ENCODE measurements at places on chromosomes 12 and 14.

DNA sequence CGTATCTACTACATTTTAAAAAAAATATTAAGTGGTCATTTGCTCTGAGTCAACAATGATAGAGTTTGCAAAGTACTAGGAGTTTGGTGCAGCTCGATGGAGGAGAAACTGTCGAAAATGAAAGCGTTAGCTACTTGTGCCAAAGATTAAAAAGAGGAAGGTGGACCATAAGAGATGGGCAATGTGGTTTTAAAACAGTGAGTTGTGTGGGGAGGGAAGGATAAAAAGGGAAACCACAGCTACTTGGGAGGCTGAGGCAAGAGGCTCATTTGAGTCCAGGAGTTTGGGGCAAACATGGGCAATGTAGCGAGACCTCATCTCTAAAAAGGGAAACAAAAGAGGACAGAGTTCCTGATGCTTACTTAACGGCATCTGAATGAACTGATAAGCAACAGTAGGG, 18.2 kb upstream of the STRAP start:
- no peak for DNase-seq

GRCh38 chr14:28102814-28103213, 663.8 kb upstream of the FOXG1 start:
- DNase-seq, result no peak

DNA sequence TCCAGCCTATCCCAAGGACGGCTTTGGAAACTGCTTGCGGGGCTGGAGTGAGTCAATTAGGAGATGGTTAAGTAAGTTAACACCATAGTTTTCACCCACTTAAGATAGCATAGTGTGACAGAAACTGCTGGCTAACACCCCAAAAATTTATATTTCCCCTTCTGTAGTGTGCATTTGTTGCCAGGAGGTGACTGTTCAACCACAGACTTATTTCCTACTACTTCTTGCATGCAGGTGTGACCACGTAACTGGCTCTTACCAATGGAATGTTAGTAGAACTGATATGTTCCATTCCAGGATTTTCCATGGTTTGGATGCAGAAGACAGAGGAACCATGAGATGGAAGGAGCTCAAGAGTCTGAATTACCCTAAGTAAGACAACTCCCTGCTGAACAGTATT, 52.9 kb upstream of the SLC35F4 start:
- no peak for DNase-seq

GRCh38 chr14:51534610-51535011, 117.1 kb upstream of the FRMD6 start:
- DNase-seq, result no peak

- DNase-seq, result no peak
Measured at GRCh38 chr12:6076346-6076745, 48.1 kb downstream of the VWF start.

- no peak for DNase-seq
Measured at GRCh38 chr12:101407049-101407435, 530 bp downstream of the ARL1 start.

DNA sequence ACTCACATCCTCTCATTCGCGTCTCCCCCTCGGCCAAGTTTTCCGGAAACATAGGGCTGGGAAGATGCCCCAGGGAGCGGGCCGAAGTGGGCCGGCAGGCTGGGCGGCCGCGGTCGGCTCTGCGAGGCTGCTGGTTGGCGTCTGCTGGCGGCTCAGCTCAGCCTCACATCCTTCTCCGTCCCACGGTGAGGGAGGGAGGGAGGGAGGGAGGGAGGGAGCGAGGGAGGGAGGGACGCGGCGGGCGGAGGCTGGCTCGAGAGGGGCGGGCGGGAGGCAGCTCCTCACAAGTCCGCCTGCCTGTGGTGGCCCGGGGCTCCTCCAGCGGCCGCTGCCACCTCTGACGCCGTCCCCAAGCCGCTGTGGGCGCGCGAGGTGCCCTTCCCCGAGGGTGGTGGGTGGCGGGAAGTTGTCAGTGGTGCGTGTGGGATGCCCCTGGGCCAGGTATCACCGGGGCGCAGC, 93.8 kb downstream of the RFLNA start:
- DNase-seq, result peak; percentile 27

- DNase-seq, result no peak
Measured at GRCh38 chr12:131356485-131357184, 354.3 kb upstream of the SFSWAP start.

GRCh38 chr12:86730233-86730632, 474.0 kb upstream of the MGAT4C start:
- no peak for DNase-seq

DNA sequence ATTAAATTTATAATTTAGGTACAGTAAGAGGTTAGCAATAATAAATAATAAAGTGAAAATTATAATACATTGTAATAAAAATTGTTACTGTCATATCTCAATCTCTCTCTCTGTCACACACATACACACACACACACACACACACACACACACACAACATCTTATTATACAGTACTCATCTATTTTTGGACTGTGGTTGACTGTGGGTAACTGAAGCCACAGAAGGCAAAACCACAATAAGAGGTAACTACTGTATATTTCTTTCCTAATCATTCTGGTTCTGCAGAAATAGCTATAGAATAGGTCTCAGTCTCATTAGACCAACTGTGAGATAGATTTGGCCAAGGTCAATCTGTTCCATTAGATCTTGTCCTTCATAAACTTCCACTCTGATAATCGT, 33.1 kb upstream of the PTPRO start:
- DNase-seq, result no peak

DNA sequence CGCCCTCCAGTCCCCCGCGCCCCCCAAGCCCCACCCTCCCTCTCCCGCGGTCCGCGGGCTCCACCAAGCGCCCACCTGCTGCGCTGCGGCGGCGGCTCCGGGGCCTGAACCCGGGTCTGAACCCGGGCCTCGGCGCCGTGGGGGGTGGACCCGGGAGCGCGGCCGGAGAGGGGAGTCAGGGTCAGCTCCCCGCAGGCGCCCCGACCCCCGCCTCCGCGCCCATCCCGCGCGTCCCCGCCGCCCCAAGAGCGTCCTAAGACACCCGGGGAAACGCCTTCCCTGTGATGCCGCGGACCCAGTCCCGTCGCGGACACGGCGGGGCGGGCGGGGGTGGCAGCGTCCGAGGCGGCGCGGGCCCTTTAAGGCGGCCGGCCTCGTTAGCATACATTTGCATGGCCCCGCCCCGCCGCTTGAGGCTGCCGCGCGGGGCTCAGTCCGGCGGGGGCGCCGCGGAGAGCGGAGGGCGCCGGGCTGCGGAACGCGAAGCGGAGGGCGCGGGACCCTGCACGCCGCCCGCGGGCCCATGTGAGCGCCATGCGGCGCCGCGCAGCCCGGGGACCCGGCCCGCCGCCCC, at the start of gene MMP17:
Gene MMP17 (plus strand): TSS at position 433 of the 574 bp plus-strand sequence. CDS start 102 bp downstream, at position 535.
- DNase-seq, result no peak

DNA sequence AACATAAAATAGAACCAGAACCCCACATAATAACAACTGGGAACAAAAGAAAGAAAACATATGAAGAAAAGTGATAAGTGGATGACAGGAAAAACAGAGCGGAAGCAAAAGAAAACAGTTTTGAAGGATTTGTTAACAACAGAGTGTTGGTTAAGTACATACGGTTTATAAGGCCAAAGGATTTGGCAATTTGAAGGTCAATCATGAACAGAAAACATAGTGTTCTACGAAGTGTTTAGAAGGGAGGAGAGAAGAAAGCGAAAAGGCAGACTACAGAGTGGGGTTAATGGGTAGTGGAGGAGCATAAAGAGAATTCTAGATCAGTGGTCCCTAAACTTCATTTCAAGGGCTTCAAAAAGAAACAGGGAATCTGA, 3.9 kb upstream of the AP4S1 start:
- no peak for DNase-seq

GRCh38 chr14:92914087-92914656, 8.8 kb upstream of the CHGA start:
- DNase-seq, result no peak

- no peak for DNase-seq
Measured at GRCh38 chr12:56288705-56289387, 11.3 kb downstream of the CS start.

GRCh38 chr12:95548539-95549391, 2.5 kb downstream of the USP44 start:
- DNase-seq, result peak; percentile 59

GRCh38 chr12:94768398-94769046, 118.2 kb upstream of the TMCC3 start:
- DNase-seq, result no peak

- DNase-seq, result no peak
Measured at GRCh38 chr14:63371033-63371432, 52.3 kb upstream of the GPHB5 start.

DNA sequence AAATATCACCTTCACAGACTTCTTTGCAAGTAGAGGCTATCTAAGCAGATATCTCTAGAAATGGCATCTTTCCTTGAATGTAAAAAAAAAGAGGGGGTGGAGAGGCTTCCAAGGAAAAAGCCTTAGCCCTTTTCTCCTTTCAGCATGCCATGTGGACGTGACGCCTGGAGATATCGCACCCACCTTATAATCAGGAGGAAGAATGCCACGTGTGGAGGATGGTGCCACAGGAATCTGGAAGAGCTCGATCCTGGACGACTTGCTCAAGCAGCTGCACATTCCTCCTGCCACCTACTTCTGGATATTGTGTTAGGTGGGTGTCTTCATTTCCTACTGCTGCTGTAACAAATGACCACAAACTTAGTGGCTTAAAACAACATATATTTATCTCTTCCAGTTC, 203.6 kb downstream of the NUAK1 start:
- no peak for DNase-seq

DNA sequence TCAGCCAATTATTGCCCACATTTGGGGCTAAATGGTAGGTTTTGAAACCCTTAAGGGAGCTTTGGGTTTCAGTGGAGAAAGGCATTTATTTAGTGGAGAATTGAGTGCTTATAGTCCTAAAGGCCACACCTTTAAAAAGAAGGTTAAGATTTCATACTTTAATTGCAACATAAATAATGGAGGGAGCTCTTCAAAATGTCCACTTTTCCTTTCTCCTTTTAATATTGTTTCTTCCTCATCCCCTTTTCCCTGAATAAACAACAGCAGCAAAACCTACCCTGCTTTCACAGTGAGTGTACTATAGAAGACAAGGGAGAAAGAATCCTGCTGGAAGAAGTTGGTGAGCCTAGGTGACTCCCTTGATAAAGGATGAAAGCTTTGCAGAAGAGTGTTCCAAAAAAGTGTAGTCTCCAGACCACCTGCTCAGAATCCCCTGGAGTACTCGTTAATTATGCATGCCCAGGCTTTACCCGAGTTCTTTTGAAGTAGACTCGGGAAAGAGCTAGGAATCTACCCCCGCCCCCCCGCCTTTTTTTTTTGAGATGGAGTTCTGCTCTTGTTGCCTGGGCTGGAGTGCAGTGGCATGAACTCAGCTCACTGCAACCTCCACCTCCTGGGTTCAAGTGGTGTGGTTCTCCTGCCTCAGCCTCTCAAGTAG, 11.5 kb upstream of the EID3 start:
- no peak for DNase-seq

DNA sequence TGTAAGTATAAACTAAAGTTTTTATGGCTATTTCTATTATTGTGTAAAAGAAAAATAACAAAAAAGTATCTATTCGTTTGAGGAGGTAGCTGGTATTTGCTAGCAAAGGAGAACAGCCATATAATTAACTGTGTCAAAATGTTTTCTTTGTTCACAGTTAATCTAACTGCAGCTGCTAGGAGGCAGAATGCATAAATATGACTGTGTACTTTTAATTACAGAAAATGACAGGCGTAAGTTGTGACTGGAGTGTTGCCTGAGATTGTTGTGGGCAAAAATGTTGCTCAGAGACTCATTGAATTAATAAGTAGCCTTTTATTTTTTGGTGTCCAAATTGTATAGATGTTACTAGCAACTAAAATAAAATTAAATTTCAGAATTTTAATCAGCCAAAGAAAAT, 33.5 kb downstream of the PTPRO start:
- no peak for DNase-seq

- no peak for DNase-seq
Measured at GRCh38 chr12:19946550-19946949, 421.8 kb upstream of the PDE3A start.

DNA sequence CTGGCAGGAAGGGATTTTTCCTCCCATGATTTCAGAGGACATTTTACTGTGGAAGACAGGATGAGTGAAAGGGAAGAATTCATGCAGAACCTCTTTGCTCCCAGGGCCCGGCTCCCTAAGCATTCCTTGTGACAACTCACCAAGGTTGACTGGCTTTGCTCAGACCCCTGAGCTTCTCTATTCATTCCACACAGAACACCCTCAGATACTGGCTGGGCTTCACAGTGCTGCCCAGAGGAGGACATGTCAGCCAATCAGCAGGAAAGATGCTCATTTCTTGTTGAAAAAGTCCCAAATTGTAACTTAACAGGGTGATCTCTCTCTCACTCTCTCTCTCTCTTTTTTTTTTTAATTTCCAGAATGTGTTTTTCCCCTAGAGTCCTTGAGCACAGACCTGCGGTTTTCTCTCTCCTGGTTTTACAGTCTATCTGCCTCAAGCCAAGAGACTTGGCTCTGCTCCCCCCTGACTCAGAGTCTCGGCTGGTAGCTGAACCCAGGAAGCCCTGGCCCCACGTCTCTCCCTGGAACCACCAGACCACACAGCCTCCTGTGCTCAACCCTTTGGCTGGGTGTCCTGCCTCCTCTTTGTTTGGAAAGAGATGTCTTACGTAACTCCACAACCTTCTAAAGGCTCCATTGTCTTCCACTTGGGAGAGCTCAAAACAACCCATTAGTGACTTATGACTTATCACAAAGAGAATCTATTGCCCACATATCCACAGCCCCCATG, 43.9 kb downstream of the SSPN start:
- DNase-seq, result no peak

- no peak for DNase-seq
Measured at GRCh38 chr12:29763301-29763683, 20.4 kb downstream of the TMTC1 start.

DNA sequence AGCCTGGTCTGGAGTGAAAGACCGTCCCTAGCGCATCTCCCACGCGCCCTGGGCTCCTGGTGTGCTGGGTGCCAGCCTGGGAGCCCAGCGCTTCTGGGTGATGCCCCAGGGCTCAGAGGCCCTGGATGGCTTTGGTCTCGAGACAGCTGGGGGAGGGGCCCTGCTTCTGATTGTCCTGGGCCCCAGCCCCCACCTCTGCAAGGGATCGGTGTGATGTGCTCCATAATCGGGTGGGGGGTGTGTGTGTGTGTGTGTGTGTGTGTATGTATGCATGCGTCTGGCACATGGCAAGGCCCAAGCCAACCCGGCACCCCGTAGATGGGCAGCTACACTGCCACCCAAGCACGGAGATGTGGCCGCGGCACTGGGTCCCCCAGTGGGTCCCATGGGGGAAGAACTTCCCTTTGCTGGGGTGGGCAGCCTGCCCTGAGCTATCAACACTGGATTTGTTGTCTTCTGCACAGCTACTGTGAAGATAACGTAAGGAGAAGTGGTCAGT, 3.1 kb downstream of the ZBTB42 start:
- DNase-seq, result no peak

DNA sequence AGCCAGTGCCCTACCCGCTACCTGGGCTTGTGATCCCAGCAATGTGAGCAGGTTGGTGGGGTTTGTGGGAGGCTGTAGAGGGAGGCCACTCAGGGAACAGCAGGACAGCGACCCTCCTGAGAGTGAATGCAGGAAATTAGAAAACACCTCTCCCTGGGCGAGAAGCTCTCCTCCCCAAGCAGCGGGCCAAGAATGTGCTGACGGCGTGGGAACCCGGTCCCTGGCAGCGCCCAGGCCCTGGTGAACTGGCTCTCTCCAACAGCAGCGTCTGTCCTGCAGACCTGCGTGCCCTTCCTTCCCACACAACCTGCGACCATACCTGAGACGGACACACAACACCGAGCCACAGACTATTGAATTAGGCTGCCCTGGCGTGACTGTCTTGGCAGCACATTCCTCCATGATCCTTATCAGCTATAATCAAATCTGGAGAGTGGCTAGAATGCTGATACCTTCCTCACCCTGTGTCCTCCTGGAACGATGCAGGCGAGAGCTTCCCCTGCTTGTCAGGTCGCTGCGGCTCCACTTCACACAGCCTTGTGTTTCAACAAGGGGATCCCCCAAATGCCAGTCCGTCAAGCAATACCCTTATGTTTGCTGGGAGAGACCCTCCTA, 114.8 kb upstream of the GSC start:
- DNase-seq, result no peak
